GM12878 (cell line): ENCODE measurements at places on chromosomes 3 and 15. TPM values are rescaled to one million over a fixed set of nuclear protein-coding genes. Genes with fewer than 3 reads are reported as not detected.

DNA sequence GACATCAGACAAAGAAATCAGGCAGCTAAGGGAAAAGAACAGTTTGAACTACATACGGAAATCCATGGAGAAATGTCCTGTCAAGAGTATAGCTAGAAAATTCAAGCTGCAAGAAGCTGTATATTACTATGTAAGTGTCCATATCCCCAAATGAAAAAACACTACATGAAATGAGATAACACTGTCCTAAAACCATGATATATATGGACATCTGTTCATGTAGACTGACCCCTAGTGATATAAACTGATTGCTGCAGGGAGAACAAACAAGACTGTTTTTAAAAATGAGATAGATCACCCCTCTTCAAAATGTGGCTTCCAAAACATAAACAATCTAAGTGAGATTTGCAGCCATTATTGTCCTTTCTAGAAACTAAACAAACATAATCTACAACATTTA is 985.6 kb downstream of the EPHA3 start:
- H3K4me3 ChIP-seq = no peak overlapping the region
- no peaks in the 10 kb centered on the region for H3K36me3 ChIP-seq
- H3K27me3 ChIP-seq = no peaks in the 10 kb centered on the region
- no peak for DNase-seq

DNA sequence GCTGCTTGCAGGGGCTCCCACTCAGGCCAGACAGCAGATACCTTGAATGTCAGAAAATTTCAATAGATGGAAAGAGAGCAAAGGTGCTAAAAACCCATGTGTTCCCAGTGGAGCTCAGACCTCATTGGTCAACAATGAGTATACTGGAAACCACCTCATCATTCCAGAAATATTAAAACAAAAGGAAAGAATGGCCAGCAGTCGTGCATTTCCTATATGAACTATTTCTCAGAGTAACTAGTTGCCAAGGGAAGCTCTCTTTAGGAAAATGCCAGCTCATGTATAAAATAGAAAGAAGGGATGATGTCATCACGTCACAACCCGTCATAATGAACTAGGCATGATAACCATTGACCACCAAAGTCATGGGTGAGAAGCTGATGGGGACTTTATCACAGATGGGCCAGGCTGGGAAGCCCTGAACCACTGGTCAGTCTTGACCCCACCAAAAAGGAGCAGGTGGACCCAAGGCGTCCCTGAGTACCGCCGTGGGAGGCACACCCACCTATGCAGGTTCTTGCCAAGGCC is 17.5 kb downstream of the DNAJB8 start:
- no peak overlapping the region for H3K4me3 ChIP-seq
- H3K27me3 ChIP-seq = peaks cover 2% of the 10 kb centered on the region; the same call in 1 of the 2 replicates
- H3K27ac ChIP-seq = no peak overlapping the region
- no peak for DNase-seq

The FBXL2 gene
- total RNA-seq = not detected in 2 replicates

DNA sequence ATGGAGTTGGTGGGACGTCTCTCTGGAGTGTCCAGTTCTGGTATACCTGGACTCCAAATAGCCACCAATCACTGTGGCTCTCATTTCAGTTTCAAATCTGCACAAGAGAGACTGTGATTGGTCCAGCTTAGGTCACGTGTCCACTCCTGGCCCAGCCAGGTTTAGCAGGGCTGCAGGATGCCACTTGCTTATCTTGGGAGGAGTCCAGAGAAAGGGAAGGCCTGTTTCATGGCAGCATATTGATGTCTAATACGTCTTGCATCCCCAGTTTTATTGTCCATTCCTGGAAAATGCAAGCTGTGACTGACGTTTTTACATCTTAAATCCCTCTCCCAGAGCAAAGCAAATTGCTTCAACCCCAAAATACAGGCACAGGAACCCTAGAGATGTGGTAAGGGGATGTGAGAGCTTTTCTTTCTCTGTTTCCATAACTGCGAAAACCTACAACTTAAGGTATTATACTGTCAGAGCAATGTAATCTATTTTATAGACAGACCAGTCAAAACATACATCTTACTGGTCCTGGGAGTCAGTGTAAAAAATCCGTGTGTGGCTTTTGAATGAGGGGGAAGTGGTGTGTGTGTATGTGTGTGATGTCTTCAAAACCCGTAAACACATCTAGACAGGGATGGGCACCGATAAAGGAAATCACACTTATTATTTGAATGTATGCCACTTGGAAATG is 274.4 kb downstream of the TLE3 start:
- no peak for DNase-seq
- no peak overlapping the region for H3K27ac ChIP-seq
- peaks cover 2% of the 10 kb centered on the region for H3K27me3 ChIP-seq
- H3K4me1 ChIP-seq = no peaks in the 10 kb centered on the region

- H3K4me1 ChIP-seq = no peaks in the 10 kb centered on the region
- no peaks in the 10 kb centered on the region for H3K36me3 ChIP-seq
- no peak for DNase-seq
- peaks cover 4% of the 10 kb centered on the region for H3K27me3 ChIP-seq
Measured at GRCh38 chr15:96421178-96421601, 90.7 kb downstream of the NR2F2 start.
